ENCODE measurements at places on chromosomes 13 and 19. TPM values are rescaled to one million over a fixed set of nuclear protein-coding genes. Genes with fewer than 3 reads are reported as not detected.

The NLRP8 gene
- total RNA-seq: not detected

The ZNF880 gene
- total RNA-seq: 6.3 TPM

The PCSK4 gene
- total RNA-seq: 1.6 TPM

The KIR2DL3 gene
- total RNA-seq: 0.12 TPM

The ZNF780B gene
- total RNA-seq: 24.6 TPM

The SLAIN1 gene
- total RNA-seq: 28.7 TPM

The GALP gene
- not detected for total RNA-seq

The VSTM1 gene
- not detected for total RNA-seq

The SLITRK5 gene
- not detected for total RNA-seq

The SKA3 gene
- 39.6 TPM for total RNA-seq

The TMEM221 gene
- total RNA-seq: not detected

The ZIM2 gene
- total RNA-seq: not detected

The LGALS7 gene
- not detected for total RNA-seq

The ZNF136 gene
- total RNA-seq: 10.3 TPM

The MCEMP1 gene
- not detected for total RNA-seq

The SOX1 gene
- not detected for total RNA-seq

The ITGBL1 gene
- not detected for total RNA-seq

The HAUS5 gene
- 45.8 TPM for total RNA-seq

The ASF1B gene
- total RNA-seq: 90.2 TPM

The N4BP2L1 gene
- 16.6 TPM for total RNA-seq

The TEKTIP1 gene
- total RNA-seq: 1.4 TPM

The ZNF709 gene
- total RNA-seq: 1.5 TPM

The RXFP2 gene
- total RNA-seq: not detected

The ZNF835 gene
- total RNA-seq: 0.43 TPM

The KIR3DL1 gene
- not detected for total RNA-seq

The CD177 gene
- total RNA-seq: not detected

The SNAPC2 gene
- total RNA-seq: 21.8 TPM

The AP2S1 gene
- total RNA-seq: 112 TPM

The PRR19 gene
- total RNA-seq: 1.6 TPM

The MATK gene
- total RNA-seq: 32.3 TPM

The ZNF28 gene
- 18.0 TPM for total RNA-seq

The MYPOP gene
- total RNA-seq: 5.5 TPM

The MEF2B gene
- total RNA-seq: 2.9 TPM

The ZNF575 gene
- total RNA-seq: 2.4 TPM

The OR10H2 gene
- total RNA-seq: not detected

The C19orf67 gene
- 0.54 TPM for total RNA-seq

The PRR20C gene
- not detected for total RNA-seq

The KRTDAP gene
- total RNA-seq: not detected

The SRRM5 gene
- 0.37 TPM for total RNA-seq

The RDH8 gene
- not detected for total RNA-seq
